ENCODE measurements at places on chromosomes 12 and 14.

DNA sequence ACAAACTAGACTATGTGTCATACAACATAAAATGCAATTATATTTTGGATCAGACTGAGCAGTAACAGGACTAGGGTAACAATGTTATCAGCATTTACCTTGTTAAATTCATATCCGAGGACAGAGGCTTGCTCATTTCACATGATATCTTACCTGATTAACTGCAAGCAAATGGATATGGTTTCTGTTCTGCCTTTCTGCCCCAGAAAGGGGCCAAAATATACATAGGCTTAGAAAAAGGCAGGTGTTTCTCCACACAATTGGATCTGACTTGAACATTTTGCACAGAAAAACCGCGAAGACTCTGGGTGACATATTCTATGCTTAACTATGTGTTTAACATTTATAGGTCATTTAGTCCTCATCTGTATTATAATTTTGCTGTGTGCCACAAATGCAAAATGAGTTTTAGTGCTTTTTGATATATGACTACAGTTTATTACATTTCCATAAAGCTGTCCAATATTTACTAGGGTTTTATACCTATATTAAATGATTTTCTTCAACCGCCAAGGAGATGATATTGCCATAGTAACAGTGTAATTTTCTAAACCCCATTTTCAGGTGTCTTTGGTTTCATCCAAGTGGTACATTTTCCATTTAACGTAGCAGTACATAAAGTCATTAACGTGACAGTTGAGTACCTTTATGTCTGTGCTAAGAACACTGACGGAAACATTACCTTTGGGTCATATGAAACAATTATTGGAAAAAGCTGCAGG lies 249.3 kb upstream of the KRR1 start:
- DNase-seq: no peak

DNA sequence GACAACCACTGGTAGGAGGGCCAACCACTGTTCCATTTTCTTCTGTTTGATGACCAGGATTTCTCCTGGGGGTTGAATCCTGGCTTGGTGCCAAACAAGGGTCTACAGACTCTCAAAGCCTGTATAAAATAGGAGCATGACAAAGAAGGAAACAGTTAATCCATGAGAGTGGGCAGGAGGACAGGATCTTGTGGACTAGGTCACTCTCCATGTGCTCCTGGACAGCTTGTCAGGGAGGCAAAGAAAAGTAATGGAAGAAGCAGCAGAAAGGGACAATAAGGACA lies 243.7 kb downstream of the AKAP6 start:
- no peak for DNase-seq

DNA sequence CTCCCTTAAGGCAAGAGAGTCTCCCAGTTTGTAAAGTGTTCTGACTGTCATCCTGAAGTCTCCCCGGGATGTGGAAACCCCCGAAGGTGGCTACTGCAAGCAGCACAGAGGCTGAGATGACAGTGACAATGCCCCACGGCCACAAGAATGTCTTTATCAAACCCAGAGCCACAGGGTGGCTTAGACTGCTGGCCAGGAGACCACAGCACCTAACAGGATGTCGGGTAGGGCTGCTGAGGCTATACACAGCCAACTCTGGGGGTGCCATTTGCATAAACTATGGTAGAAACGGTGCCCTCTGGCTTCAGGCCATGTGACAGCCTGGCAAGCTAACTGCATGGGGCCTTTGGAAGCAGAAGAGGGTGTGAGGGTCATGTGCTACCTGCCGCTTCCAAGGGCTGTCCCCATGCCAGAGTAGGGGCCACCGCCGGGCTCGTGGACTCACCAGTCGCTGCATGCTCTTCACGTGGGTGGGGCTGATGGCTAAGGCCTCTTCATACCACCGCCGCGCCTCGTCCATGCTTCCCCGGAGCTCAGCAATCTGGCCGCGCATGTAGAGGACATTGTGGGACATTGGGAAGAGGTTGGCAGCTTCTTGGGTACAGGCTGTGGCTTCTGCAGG lies 180.9 kb downstream of the CALM1 start:
- DNase-seq: no peak

GRCh38 chr14:32230695-32231280 lies 27.7 kb upstream of the RNU6-8 start:
- DNase-seq: no peak

GRCh38 chr12:128853600-128854197 lies 421 bp downstream of the GLT1D1 start:
- DNase-seq: no peak

- DNase-seq: no peak
Observed at GRCh38 chr14:38168416-38168815, 39.3 kb upstream of the SSTR1 start.

DNA sequence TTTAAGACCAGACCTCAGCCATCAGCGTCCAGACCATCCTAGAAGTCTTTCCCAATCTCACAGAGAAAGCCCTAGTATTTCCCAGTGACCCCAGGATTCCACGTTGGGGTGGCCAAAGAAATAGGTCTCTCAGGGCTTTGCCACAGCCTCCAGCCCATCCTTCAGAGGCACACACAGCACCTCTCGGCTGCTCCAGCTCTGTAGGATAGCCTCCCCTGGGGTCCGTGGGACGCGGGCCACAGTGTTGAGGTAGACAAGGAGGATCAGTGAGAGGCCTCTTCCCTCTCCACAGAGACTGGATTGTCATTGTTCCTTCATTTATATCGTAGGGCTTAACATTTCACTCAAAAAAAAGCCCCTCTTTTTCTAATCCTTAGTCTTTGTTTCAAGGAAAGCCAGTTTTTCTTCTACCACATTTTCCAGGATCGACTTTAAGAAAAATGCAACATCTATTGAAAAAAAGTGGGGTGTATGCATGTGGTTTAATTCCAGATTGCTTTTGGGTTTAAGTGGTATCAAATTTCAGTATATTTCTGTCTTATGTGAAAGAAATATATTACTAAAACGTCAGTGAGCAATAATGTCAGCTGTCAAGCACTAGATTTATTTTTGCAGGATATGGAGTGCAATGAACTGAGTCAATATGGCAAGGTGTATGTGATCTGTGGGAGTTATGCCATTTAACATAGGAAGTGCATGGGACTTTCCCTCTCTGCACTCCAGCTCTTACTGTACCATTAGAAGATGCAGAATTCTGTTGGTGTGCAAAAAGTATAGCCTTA lies 187.5 kb downstream of the MSRB3 start:
- DNase-seq: no peak

All from LoVo (cell line).